ENCODE measurements at places on chromosomes 7 and 10.

DNA sequence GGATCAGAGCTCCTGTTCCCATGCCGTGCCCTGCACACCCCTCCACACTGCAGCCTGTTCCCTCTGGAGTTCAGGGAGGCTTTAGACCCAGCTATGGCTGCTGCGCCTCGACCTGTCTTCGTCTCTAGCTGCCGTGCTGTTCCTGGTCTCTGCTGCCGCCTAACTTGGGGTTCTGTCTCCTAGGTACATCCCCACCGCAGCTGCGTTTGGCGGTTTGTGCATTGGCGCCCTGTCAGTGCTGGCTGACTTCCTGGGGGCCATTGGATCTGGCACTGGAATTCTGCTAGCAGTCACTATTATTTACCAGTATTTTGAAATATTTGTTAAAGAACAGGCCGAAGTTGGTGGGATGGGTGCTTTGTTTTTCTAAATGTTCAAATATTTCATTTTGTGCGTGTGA lies 31.6 kb downstream of the NUDT5 start:
- DNase-seq = no peak

GRCh38 chr10:15167411-15168290 lies 842 bp downstream of the NMT2 start:
- DNase-seq = peak; percentile 79

DNA sequence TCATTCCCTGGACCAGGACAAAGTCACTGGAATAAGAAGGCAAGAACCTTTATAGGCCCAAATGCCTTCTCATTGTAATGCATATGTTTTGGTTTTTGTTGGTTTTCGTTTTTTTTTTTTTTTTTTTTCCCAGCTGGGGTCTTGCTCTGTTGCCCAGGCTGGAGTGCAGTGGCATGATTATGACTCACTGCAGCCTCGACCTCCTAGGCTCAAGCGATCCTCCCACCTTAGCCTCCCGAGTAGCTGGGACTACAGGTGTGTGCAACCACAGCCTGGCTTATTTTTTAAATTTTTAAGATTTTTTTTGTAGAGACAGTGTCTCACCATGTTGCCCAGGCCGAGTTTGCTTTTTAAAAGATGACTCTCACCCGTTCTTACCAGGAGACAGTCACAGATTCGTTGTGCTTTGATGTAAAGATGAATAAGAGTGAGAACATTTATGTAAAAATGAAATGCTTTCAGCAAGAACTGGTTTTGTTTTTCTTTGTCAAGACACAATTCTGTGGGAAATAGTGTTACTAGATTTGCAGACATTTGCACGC lies 7.6 kb downstream of the IQCE start:
- no peak for DNase-seq

- DNase-seq = no peak
Observed at GRCh38 chr7:138196971-138197896, 121.0 kb downstream of the AKR1D1 start.

- no peak for DNase-seq
Observed at GRCh38 chr10:86221442-86222335, 144.9 kb downstream of the GRID1 start.

GRCh38 chr7:84637568-84638338 lies 443.2 kb upstream of the SEMA3A start:
- DNase-seq = no peak

DNA sequence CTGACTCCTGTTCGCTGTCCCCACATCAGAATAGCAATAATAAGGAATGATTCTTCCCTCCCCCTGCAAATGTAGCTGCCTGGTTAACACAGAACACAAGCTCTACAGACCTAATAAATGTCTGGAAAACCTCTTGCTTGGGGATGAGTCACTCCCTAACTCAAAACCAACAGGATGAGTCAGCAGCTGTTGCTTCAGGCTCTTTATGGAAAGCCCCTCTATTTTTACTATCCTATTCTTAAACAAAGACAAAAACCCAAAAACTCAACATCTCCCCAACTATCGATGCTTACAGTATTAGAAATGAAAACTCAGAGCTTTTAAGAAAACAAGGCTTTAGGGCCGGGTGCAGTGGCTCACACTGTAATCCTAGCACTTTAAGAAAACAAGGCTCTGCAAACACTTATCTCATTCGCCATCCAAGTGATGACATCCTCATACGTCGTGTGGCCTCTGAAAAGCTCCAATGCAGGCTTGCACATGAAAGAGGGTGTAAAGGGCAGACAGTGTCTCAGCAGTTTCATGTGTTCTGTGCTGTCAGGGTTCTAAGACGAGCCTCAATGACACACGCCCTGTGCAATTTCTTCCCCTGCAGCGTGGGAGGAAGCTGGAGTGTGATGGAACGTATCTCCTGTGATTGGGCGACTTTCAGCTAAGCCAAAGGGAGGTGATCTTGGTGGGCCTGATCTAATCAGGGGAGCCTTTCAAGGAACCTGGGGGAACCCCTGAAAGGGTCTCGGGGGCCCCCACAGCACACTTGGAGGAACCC lies 70.1 kb downstream of the AMZ1 start:
- DNase-seq = peak; percentile 80

DNA sequence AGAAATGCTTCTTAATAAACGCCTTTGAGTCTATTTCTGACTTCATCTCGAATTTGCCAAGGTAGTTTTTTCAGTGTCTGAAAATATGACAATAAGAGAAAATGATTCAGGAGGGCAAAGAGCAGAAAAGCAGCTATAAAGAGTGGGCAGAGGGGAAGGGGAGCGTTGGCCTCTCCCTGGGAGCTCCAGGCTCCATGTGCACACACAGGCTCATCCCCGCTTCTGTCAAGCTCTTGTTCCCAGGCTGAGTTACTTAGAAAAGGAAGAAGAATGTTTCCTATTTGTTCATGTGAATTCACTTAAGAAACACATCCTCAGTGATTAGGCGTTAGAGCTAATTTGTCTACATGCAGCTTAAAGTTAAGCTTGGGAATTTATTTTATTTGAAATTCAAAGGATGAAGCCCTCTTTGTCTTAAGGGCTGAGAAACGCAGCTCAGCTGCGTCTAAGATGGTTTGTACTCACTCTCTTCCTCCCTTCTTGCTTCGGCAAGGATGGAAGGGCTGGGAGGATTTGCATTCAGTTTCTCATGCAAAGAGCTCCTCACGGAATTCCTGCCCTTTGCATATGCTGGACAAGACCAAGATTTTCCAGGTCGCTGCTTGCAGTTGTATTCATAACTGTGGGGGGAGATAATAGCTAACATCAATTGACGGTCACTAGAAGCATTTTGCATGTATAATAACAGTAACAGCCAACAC lies 29.0 kb upstream of the ATXN7L1 start:
- DNase-seq = no peak

- no peak for DNase-seq
Observed at GRCh38 chr7:71377062-71377461, 245.1 kb downstream of the GALNT17 start.

DNA sequence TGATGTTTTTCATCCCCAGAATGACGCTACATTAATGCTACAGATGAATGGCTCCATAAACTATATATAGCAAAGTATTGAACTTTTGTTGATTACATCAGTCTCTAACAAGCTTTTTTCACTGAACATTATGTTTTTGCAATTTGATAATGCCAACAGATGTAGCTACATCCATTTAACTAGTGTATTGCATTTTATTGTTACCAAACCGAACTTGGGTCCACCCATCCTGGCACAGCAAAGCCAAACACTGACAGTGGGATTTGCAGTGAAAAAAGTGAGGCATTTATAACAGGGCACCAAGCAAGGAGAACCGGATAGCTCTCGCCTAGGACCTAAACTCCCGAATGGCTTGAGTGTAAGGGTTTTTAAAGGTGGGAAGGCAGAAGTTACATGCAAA lies 182.8 kb upstream of the TNS3 start:
- no peak for DNase-seq

DNA sequence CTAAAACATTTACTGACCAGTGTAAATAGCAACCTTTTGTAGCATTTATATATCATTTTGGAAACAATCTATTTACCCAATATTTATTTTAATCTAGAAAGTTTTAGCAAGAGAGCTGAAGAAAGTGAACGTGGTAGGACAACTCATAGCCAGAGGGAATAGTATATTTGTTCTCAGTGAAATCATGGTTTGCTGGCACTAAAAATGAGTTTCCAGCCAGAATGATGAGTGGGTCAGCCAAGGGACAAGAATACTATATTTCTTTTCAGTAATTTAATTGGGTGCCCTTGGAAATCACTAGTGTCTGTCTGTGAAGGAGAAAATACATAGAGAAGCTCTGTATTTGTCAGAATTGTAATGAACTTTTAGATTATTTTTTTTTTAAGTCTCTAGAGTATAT lies 74.9 kb downstream of the MINPP1 start:
- DNase-seq = no peak

GRCh38 chr10:63480237-63480636 lies 14.5 kb upstream of the JMJD1C start:
- no peak for DNase-seq

- no peak for DNase-seq
Observed at GRCh38 chr7:156725936-156726335, 85.4 kb downstream of the RNF32 start.

DNA sequence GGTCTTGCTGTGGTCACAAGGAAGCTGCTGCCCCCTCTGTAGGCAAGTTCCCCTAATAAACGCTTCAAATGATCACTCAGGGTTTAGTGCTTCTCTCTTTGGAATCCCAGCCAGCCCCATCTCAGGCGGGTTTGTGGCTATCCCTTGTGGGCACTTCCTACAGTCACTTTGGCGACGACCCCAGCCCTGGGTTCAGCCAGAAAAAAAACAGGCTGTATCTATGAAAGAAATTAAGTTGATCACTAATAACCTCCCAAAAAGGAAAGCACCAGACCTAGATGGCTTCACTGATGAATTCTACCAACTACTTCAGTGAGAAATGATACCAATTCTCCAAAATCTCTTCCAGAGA lies 208.2 kb downstream of the MAD1L1 start:
- DNase-seq = no peak

DNA sequence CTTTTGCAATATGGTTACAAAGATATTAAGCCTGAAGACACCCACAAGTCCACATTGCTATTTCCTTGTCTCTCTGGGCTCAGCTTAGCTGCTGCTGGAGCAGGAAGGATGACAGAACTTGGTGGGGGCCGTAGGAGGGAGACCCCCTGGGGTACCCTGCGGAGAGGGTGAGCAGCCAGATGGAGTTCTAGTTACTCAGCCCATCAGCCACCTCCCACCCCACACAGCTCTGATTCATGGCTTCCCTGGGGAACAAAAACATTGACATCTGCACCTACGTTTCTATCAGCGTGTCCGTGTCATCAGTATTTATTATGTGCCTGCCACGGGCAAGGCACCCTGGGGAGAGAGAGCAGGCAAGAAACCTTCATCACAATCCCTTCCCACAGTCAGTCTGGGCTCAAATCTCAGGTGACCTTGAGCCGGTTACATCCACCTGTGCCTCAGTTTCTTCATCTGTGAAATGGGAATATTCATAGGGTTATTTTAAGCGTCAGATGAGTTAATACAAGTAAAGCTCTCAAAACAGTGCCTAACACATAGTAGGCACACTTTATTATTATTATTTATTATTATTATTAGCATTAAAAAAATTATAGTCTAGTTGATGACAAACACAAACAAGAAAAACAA lies 131.5 kb downstream of the C10orf105 start:
- no peak for DNase-seq

DNA sequence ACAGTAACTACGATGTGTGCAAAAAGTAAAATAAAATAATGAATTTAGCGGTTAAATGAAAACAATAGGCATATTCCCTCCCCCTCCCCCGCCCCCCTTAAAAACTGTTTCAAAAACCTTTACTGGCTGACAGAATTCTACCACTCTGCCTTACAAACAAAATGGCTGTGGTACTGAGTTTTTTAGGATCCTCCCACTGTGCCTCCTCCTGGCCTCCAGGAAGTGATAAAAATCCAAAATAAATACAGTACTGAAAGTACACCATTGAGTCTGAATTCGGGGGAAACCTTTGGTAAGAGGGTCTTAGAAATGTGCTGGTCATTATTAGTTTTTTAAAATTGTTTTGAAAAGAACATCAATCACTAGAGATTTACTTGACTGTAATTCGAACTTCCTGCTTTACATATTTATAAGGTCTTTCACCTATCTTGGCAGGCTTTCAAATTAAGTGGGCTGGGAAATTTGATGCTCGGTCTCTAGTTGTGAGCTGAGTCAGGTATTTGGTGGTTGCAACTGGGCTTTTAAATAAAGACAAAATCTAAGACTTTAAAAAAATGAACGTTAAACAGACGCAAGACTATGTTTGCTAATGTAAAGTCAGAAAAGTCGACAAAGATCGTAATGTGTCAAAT lies 32.5 kb upstream of the EPC1 start:
- DNase-seq = no peak

DNA sequence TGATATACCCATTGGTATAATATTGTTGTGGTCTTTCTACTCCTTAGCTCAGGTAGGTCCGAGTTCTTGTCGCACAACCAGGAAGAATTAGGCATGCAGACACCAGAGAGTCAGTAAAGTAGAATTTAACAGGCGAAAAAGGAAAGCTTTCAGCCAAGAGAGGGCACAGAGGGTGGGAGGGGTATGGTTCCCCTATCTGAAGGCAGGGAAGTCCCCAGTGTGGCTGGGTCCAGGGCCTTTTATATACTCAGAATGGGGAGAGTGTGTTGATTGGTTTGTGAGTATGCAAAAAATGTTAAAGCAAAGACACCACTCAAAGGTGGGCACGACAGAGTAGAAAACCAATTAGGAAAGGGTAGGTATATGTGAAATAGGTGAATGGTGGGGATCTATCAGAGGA lies 53.9 kb downstream of the IMMP2L start:
- DNase-seq = no peak

DNA sequence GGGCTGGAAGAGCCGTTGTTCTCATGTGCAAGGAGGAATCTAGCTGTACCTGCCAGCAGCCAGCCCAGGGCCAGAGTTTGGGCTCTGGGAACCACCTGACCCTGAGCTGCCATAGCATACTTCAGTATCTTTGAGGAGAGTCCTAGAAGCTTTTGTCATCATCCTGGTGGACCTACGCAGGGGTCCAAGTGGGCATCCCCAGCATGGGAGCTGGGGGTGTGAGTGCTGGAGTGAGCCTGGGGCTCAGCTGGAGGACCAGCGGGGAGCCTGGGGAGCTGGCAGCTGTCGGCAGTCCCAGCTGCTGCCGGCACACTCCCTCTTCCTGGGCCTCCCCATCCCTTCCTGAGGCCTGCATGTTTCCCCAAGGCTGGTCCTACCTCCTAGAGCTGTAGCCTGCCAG lies 32.5 kb downstream of the C10orf105 start:
- no peak for DNase-seq

GRCh38 chr7:2256306-2257045 lies 14.4 kb downstream of the NUDT1 start:
- no peak for DNase-seq

DNA sequence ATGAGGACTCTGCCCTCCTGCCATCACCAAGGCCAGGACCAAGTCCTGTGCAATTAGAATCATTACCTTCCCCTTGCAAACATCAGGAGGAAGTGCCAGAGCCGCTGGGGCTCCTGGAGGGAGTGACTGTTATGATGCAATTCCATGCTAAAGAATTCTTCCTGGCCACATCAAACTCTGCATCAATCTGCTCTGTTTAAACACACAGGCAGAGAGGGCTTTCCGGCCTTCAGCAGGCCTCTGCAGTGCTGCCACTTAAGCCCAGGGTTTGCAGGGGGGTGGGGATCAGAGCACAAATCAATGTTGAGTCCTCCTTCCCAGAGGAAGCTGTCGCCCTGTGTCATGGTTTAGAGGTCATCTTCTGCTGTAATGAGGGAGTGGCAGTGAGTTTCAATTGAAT lies 58.1 kb downstream of the CTBP2 start:
- DNase-seq = no peak

GRCh38 chr10:117638200-117638599 lies 95.7 kb downstream of the EMX2 start:
- no peak for DNase-seq

- no peak for DNase-seq
Observed at GRCh38 chr7:130758429-130759056, 24.5 kb upstream of the KLF14 start.

GRCh38 chr10:113126229-113127201 lies 176.5 kb downstream of the TCF7L2 start:
- DNase-seq = peak; percentile 71

GRCh38 chr10:58969576-58969975 lies 206.9 kb upstream of the PHYHIPL start:
- DNase-seq = no peak

Measured in activated CD8-positive, alpha-beta memory T cell treated with anti-CD3 and anti-CD28 coated beads for 24 hours (primary cell).